Upper lobe of right lung (tissue), 1 donor: ENCODE measurements at places on chromosomes 5 and 9.
A peak's percentile ranks its signal among the peaks of the same experiment; 100 is the strongest.

- H3K4me1 ChIP-seq = no peaks in the 10 kb centered on the region
- no peak within 1 kb of the TSS for H3K27ac ChIP-seq
- H3K27me3 ChIP-seq = no peaks in the 10 kb centered on the region
- H3K4me3 ChIP-seq = no peak within 1 kb of the TSS
- no peaks in the 10 kb centered on the region for H3K36me3 ChIP-seq
Observed at GRCh38 chr5:143812085-143812705, at the start of gene HMHB1. HMHB1 (plus strand) TSS chr5:143812161.

- no peak overlapping the region for H3K4me3 ChIP-seq
- H3K27ac ChIP-seq = no peak overlapping the region
- no peaks in the 10 kb centered on the region for H3K27me3 ChIP-seq
- DNase-seq = no peak
- no peaks in the 10 kb centered on the region for H3K4me1 ChIP-seq
- H3K36me3 ChIP-seq = peaks cover 18% of the 10 kb centered on the region
Observed at GRCh38 chr9:129919277-129919676, 84.0 kb downstream of the USP20 start.

GRCh38 chr5:116702776-116703175 is 128.2 kb upstream of the SEMA6A start:
- DNase-seq = no peak
- H3K36me3 ChIP-seq = no peaks in the 10 kb centered on the region
- H3K4me3 ChIP-seq = no peak overlapping the region

DNA sequence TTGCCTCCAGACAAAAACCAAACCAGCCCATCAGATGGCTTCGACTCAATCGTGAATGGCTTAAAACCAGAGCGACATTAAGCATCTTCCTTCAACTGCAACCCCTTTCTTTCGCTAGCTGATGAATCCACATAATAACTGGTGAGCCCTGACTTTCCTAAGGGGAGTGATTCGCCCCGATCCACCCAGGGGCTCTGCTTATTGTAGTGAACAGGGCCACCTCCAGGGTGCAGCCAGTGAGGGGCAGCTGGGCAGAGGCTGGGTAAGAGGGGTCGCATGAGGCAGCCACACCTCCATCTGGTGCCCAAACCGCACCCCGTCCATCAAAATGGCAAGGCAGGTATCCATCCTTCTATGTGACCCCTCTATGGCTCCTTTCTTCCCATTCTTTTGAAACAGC is 38.0 kb downstream of the SLC35D2 start:
- peaks cover 11% of the 10 kb centered on the region for H3K36me3 ChIP-seq
- DNase-seq = no peak
- no peak overlapping the region for H3K27ac ChIP-seq
- no peak overlapping the region for H3K4me3 ChIP-seq
- H3K4me1 ChIP-seq = peaks cover 9% of the 10 kb centered on the region

GRCh38 chr9:99634186-99634585 is 187.5 kb upstream of the NR4A3 start:
- H3K4me1 ChIP-seq = no peaks in the 10 kb centered on the region

GRCh38 chr5:110159202-110159601 is 469.5 kb downstream of the MAN2A1 start:
- no peaks in the 10 kb centered on the region for H3K4me1 ChIP-seq
- DNase-seq = no peak
- H3K4me3 ChIP-seq = no peak overlapping the region
- no peaks in the 10 kb centered on the region for H3K27me3 ChIP-seq
- no peaks in the 10 kb centered on the region for H3K36me3 ChIP-seq

DNA sequence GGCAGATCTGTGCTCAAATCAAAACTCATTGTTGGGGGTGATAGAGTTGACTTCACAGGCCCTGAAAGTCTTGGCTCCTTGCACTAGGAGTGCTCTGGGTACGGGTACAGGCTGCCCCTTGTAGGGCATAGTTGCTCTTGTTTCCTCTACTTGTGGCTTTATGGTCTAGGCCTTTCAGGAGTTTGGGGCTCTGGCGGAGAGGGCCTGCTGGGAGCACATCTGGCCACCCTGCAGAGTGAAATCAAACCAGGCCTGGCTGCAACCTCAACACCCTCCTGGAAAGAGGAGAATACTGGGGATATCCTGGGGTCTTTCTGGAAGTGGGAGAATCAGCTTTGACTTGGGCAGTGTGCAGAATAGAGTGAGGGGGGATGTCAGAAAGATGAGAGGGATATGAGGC is 1.5 kb downstream of the TGFBI start:
- peak overlapping the region; percentile 65 for H3K4me3 ChIP-seq
- H3K36me3 ChIP-seq = no peaks in the 10 kb centered on the region
- H3K27ac ChIP-seq = no peak overlapping the region
- no peaks in the 10 kb centered on the region for H3K27me3 ChIP-seq
- peaks cover 26% of the 10 kb centered on the region for H3K4me1 ChIP-seq

DNA sequence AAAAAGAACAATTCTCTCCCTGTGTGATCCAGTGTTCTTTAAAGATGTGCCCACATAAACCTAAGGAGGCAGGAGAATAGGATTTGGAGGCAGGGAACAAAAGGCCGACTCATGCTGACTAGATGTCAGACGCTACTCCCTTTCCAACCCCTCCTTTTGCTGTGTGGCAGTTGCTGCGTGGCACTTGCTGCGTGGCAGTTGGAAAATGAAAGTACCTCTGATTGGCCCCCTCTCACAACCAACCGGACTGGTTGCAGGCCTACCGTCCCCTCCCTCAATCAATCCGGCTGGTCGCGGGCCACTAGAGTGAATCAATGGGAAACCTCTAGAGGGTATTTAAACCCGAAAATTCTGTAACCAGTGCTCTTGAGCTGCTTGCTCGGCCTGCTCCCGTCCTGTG is 551.0 kb downstream of the KIF4B start:
- H3K36me3 ChIP-seq = no peaks in the 10 kb centered on the region
- no peak overlapping the region for H3K27ac ChIP-seq
- no peak for DNase-seq
